ENCODE measurements at places on chromosomes 7 and 10.
A peak's percentile ranks its signal among the peaks of the same experiment; 100 is the strongest.

GRCh38 chr10:118276204-118276603 lies 65.9 kb downstream of the FAM204A start:
- DNase-seq = no peak

GRCh38 chr7:117809958-117810357 lies 63.3 kb downstream of the CTTNBP2 start:
- DNase-seq = no peak

- no peak for DNase-seq
These were observed 116.8 kb downstream of the AUTS2 start for GRCh38 chr7:69714886-69715576.

DNA sequence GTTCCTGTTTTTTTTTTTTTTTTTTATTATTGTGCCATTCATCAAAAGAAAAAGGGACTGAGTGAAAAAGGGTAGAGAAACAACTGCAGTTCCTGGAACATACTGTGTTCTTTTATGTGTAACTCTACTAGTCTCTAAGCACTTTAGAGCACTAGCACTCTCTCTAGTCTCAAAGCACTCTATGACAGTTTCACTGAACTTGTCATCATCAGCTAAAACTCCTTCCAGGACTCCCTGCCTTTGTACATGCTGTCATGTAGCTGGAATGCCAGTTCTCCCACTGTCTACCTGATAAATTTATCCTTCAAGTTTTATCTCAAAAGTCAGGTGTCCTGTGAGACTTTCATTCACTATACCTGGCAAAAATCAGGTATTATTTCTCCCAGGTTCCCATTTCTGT lies 146.1 kb downstream of the RNF133 start:
- no peak for DNase-seq

- no peak for DNase-seq
These were observed 117.2 kb upstream of the KLF6 start for GRCh38 chr10:3902054-3902808.

- no peak for DNase-seq
These were observed 3.0 kb downstream of the KMT2E start for GRCh38 chr7:105016709-105017656.

DNA sequence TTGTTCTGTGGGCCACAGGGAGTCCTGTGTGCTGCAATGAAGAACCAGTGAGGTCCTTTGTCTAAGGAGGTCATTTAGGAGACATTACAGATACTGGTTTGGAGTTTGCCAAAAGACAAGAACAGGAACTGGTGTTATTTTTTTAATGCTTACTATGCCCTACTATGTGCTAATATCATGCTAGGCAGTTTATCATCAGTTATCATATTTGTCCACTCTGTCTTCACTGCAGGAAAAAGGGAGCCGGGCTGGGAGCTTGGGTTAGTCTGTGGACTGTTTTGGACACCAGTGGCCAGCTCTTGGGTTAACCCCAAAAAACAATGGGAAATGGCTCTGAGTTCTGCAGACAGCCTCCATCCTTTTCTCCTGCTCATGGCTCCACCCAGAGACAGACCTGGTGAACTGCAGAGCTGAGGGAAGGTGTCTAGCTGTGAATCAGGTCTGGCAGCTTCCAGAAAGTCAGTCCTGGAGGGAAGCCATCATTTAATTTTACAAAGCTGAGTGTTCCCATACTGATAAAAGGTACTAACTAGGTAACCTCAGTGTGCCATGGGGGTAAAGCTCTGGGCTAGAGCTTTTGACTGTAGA lies 101.2 kb upstream of the ZNF746 start:
- DNase-seq = peak; percentile 16

GRCh38 chr7:77859343-77859742 lies 60.8 kb downstream of the PHTF2 start:
- DNase-seq = no peak

DNA sequence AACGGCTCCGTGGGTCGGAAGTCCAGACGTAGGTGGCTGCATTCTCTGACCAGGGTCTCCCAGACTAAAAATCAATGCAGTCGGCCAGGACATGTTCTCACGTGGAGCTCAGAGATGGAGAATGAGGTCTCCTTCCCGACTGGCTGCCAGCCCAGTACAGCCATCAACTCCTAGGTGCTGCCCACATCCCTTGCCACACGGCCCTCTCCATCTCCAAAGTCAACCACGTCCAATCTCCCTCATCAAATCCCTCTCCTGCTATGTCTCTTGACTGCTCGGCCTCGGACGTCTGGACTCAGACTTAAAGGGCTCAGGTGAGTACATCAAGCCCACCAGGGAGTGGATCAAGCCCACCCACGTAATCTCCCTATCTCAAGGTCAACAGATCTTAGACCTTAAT lies 6.9 kb downstream of the MAD1L1 start:
- no peak for DNase-seq

DNA sequence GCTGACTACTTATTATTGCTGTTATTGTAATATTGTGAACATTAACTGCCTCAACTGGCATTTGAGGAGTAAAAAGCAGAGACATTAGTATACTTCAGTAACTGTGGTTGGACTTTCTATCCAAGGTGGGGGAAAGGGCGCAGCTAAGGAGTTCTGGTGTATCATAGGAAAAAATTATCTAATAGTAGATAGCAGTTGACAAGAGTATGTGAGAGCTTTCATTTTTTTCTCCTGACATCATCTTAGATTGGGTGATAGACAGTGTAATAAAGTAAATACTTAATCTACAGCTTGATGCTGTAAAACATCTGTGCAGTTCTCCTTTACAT lies 68.9 kb downstream of the PHTF2 start:
- no peak for DNase-seq

DNA sequence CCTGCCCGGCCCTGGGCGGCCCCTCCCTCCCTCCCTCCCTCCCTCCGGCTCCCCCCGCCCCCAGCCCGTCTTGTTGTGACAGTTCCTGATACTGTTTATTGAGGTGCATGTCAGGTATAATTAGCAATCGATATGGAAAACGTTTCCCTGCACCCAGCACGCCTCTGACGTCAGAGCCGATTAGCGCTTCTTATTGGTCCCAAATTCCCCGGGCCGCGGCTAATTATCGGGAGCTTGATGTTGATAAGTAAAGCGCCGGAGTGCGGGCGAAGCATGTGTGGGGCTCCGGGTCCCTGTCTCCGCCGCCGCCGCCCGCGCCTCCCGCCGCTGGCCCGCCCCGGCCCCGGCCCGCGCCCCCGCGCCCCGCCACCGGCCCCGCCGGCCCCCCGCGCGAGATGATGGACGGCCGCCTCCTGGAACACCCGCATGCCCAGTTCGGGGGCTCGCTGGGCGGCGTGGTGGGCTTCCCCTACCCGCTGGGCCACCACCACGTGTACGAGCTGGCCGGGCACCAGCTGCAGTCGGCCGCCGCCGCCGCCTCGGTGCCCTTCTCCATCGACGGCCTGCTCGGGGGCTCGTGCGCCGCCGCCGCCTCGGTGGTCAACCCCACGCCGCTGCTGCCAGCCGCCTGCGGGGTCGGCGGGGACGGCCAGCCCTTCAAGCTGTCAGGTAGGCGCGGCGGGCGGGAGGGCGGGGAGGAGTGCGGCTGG lies at the start of gene UNCX:
Gene UNCX (plus strand): TSS at position 250 of the 710 bp plus-strand sequence. CDS start 146 bp downstream, at position 396.
- DNase-seq = no peak

- DNase-seq = no peak
These were observed 15.9 kb downstream of the ODAD2 start for GRCh38 chr10:27982875-27983543.
